ENCODE measurements at places on chromosomes 16 and 17.
A peak's percentile ranks its signal among the peaks of the same experiment; 100 is the strongest.

DNA sequence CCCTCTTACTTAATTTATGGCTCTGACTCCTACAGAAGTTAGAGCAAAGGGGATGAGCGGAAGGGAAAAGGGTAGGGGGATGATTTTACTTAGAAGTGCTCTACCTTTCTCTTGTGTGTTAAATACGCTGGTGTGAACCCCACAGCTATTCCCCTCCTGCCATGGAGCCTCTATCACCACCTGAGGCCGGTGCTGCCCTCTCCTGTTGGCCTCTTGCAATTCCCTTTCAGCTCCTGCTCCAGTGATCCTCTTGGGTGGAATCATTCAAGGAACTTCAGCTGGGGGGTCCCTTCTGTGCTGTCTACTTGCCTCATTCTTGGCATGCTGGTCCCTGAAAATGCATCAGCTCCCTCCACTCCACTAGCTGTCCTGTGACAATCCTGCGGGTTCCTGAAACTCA, 41.8 kb upstream of the CDH8 start:
- DNase-seq = no peak

DNA sequence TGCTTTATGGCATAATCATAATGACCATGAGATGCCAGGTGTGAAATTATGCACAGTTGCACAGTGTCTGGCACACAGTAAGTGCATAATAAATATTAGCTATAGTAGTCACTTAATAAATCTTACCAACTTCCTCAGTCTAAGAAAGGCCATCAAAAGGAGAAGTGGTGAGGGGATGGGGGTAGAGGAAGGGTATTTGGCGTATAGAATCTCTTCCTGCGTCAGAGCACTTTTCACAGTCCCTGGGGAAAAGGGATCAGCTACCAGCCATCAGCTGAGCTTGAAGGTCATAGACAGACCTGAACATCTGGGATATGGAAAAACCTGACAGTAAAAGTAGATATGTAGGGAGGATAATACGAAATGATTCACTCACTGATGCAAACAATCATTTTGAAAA, 5.8 kb downstream of the CRHR1 start:
- DNase-seq = no peak

DNA sequence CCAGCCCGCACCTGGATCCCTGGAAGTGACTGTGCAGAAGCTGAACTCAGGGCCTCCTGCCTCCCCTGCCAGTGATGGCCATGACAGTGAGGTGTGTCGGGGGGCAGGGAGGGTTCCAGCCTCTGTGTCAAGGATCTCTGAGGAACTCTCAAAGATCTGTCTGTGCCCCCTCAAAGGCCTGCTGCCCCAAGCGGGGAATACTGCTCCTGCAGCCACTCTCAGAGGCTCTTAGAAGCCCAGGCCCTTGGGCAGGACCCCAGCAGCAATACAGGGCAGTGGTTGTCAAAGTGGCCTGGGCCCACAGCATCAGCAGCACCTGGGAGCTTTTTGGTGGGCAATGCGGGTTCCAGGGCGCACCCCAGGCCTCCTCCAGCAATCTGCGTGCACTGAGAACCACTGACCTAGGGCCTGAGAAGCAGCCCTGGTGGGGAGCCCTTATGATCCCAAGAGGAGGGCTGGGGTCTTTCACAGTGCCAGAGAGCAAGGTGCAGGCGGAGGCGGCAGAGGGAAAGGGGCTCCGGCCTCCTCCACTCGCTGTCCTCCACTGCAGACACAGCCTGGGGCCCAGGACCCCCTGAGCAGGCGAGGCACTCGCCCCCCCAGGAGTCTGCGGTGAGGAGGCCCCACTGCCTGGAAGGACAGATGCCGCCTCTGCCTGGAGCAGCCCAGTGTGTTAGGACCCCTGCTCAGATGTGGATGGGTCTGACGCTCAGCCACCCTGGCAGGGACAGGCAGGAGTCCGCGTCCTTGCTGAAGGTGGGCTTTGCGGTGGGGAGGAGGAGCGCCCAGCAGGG, 42.1 kb downstream of the ENGASE start:
- no peak for DNase-seq

- DNase-seq = no peak
These were observed 131.7 kb downstream of the FOXL1 start for GRCh38 chr16:86709902-86710601.

DNA sequence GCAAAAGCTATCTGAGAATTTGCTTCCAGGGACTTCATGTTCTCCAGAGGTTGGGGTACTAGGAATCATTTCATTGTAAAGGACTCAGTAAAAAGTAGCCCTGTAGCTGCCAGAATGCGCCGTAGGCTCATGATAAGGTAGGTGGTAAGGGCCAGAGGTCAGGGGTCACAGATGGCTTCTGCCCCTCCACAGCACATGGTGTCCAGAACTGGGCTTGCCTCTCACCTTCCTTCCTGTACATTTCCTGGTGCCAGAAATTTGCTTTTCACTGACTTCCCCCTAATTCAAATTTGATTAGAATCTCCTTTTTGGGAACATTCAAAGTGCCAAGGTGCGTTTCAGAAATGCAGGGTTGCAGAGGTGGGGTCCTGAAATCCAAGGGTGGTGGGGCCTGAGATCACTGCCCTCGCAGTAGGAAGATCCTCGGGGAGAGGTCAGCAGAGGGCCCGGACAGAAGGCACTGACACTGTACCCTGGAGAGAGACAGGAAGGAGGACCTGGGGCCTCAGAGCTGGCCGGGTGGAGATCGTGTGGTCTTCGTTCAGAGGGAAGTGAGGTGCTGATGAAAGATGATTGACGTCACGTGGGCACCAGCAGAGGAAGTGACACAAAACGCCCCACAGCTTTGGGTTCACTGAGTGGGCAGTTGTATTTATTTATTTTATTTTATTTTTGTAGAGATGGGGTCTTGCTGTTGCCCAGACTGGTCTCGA, 25.5 kb upstream of the METRNL start:
- no peak for DNase-seq

GRCh38 chr17:17052462-17053221, 10.4 kb downstream of the MPRIP start:
- no peak for DNase-seq

DNA sequence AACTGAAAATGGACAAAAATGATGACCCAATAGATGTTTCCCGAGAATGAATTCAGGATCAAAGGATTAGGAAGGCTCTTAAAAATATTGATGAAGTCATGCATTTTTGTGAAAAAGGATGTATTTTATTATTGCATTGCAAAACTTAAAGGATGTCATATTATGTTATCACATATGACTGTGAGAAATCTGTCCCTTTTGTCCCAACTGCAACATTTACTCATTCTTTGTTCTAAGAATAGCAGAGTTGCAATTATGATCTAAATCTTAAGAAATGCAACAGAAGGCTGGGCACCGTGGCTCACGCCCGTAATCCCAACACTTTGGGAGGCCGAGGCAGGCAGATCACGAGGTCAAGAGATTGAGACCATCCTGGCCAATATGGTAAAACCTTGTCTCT, 13.1 kb upstream of the MYH13 start:
- DNase-seq = no peak

- no peak for DNase-seq
These were observed 2.6 kb upstream of the CPHXL2 start for GRCh38 chr16:75679366-75679765.

GRCh38 chr17:61413661-61414126, 14.1 kb downstream of the TBX2 start:
- no peak for DNase-seq

DNA sequence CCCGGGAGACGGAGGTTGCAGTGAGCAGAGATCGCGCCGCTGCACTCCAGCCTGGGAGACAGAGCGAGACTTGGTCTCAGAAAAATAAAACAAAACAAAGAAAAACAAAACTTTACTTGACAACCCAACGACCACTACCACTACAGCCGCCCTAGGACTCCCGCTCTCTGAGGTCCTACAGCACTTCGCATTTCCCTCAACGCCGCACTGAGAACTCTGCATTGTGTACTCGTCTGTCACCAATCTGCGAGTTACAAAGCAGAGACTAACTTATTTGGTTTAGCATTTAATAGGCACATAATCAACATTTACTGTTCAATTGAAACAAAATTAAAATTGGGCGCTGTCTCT, 479 bp upstream of the ZNF207 start:
- DNase-seq = no peak

- no peak for DNase-seq
These were observed 12.4 kb upstream of the CCR7 start for GRCh38 chr17:40577611-40578065.

- DNase-seq = no peak
These were observed 304.5 kb downstream of the CPPED1 start for GRCh38 chr16:12499032-12499745.

- no peak for DNase-seq
These were observed 13.5 kb downstream of the KIF18B start for GRCh38 chr17:44933824-44934744.

DNA sequence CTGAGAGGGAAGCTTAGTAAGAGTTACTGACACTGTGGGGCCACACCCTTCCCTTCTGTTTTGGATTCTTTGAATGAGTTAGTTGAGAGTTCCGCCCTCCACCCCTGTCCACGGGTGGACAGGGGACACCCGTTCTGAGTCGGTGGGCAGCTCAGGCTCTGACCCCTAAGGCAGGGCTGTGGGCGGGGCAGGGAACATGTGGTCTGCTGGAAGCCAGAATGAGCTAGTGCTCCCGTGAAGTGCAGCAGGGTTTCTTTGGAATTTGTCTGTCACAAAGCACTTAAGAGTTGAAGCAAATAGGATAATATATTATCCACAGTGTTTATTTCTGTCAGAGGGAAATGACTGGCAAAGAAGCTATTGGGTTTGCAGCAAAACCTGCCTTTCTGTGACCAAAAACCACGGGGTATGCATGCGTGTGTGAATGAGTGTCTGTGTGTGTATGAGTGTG, 90.1 kb downstream of the CLEC16A start:
- DNase-seq = no peak

- no peak for DNase-seq
These were observed 23.3 kb downstream of the QPRT start for GRCh38 chr16:29702269-29702668.

DNA sequence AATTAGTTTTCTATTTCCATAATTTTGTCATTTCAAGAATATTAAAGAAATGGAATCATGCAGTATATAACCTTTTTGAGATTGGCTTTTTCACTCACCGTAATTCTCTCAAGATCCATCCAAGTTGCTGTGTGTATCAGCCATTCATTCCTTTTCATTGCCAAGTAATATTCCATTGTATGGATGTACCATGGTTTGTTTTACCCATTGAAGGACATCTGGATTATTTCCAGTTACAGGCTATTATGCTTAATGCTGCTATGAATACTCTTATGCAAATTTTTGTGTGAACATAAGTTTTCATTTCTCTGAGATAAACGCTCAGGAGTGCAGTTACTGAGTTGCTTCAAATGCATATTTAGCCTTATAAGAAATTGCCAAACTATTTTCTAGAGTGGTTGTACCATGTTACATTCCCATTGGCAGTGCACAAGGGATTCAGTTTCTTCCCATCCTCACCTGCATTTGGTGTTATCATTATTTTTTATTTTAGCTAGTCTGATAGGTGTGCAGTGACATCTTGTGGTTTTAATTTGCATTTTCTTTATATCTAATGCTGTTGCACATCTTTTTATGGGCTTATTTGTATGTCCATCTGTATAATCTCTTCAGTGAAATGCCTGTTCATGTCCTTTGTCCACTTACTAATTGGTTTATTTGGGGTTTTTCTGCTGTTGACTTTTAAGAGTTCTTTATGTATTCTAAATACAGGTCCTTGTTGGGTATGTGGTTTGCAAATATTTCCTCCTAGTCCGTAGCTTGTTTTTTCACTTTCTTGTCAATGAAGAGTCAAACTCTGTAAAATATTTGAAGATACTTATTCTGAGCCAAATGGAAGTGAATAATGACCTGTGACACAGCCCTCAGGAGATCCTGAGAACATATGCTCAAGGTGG, 32.7 kb downstream of the BMERB1 start:
- DNase-seq = no peak

DNA sequence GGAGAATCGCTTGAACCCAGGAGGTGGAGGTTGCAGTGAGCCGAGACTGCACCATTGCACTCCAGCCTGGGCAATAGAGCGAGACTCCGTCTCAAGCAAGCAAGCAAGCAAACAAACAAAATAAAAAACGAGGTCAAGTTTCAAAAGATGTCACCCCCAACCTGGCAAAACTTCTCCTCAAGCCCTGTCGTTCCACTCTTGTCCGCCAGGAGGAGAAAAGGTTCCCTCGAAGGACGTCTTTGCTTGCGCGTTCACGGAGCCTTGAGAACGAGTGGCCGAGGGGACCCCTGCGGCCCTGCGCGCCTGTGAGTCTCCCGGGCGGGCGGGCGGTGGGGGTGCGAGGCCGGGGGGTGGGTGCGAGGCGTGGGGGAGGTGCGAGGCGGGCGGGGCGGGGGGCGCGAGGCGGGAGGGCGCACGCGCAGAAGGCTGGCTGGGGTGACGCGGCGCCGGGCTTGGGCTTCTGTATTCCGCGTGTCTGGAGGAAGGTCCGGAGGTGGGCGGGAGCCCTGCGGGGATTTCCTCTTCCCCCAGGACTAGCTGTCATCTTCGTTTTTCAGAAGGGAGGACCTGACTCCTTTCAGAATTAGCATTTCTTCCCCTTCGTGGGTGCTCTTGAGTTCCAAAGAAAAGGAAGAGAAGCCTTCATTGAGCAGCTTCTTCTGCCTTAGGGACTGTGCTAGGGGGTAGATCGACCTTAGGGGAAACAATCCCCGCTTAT, 3.7 kb downstream of the SLC52A1 start:
- DNase-seq = peak; percentile 35

- no peak for DNase-seq
These were observed 2.1 kb downstream of the CLDN7 start for GRCh38 chr17:7260151-7260550.

- DNase-seq = no peak
These were observed 15.0 kb upstream of the CPD start for GRCh38 chr17:30363715-30364202.

- no peak for DNase-seq
These were observed 74.6 kb upstream of the ZNF750 start for GRCh38 chr17:82914375-82914774.

DNA sequence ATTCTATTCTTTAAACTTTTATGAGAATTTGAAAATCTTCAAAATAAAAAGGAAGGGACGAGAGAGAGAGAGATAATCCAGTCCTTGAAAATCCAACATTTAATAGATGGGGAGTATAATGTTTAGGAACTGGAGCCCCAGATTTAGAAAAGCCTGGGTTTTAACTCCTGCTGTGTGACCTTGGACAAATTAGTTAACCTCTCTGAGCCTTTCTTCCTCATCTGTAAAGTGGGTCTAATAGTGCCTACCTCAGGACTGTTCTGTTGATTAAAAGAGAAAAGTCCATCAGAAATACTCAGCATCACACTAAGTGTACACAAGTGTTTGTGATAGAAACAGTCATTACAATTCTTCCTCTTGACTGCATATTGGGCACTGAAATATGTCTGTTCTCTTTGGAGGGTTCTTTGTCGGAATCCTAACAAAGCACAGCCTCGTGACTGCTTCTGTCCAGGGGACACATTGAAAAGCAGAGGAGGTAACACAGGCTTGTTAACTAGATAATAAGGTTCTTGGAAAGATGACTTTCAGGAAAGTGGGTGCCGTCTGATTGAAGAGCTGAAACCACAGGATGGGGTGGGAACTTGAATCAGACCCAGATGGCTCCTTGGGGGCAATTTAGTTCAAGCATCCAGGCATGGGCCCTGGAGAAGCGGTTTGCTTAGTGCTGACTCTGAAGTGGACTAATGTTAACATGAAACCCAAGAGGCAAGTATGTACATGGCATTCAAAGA, 128.2 kb downstream of the CLEC16A start:
- no peak for DNase-seq
